ENCODE measurements at places on chromosomes 4 and X. TPM values are rescaled to one million over a fixed set of nuclear protein-coding genes. Genes with fewer than 3 reads are reported as not detected.

TGIF2LX gene
- not detected for polyA plus RNA-seq

DNA sequence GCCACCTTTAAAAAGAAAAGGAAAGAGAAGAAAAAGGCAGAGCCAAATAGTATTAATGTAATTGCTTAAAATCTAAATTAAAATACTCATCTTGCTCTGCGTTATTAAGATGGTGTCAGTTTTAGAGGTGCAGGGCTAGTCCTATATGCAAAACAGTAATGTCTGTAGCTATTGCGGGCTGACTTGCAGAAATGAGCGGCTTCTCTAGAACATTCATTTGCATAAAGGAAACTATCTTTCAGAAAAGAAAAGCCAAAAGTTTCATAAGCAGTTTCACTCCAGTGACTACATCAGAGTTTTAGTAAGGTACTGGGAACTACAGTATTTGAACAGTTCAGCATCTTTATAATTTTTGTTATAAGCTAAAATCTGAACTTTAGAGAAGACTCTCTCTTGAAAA lies 6.0 kb downstream of the SMAD1 start:
- DNase-seq, result peak; percentile 71

DNA sequence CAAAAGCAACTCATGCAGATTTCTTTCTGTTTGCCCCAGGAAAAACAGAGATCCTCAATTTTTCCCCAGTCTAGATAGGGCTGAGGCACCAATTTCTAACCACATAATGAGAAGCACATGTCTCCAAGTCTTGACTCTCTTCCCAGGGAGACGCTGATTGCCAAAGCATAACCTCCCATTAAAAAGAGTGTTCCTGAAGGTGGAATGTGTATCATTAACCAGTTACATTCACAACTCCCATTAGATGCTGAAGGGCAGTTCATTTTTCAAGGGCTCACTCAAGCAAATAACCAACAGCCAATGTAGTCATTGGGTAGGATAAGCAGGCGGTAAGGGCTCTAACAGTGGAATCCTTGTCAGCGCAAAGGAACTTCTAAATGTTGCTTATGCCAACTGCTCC lies 27.5 kb downstream of the TMEM47 start:
- DNase-seq, result no peak

HTN3 gene
- not detected for polyA plus RNA-seq

DNA sequence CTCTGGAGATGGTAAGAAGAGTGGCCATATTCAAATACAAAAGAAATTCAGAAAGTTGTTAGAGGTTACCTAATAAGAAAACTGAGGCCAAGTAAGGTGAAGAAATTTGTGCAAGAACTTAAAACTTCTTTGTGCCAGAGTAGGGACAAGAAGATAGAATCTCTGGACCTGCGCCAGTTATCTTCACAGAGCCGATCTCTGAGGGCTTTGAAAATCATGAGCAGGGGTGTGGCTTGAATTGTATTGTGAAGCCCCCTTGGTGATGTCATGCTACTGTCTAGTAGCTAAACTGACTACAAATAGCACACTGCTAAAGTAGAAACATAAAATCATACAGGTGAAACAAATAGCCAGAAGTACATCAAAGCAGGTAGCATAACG lies 184.6 kb downstream of the UGT8 start:
- DNase-seq, result no peak

DNA sequence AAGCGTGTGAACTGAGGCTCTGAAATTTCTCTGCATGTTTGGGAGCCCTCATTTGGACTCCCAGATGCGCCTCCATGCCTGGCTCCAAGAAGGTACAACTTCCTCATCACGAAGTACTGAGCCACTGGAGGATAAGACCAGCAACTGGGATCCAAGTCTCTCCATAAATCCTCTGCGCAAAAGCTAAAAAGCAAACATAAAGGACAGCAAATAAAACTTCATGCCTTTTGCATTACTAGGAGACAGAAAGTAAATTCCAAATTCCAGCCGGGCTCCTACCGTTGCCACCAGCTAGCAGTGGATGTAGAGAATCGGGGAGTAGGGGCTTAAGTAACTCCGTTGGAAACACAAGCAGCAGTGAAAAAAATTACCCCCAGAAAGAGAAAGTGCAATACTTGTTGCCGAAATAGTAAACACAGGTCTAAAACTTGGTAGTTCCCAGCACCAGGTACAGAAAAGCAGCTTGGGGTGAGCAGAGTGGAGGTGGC lies 477.1 kb upstream of the TENM3 start:
- no peak for DNase-seq

DNA sequence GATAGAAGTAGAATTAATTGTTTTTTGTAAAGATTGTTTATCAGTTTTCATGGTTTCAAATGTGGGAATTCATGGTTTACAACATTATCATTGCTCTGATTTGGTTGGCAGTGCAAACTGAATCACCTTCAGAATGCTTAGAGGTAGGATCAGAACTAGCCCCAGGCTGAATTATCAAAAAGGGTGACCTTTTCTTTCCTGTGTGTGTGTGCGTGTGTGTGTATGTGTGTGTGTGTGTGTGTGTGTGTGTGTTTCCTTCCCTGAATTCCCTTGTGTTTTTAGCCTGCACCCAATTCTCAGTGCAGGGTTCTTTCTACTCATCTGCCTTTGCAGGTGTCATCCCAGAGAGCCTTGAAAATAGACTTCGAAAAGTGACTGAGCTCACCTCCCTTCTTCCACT lies 125.0 kb downstream of the BMPR1B start:
- DNase-seq, result no peak

KCNIP4 gene
- polyA plus RNA-seq, result 0.11 TPM

- DNase-seq, result no peak
These were observed 5.6 kb upstream of the JAKMIP1 start for GRCh38 chr4:6205973-6206372.

DNA sequence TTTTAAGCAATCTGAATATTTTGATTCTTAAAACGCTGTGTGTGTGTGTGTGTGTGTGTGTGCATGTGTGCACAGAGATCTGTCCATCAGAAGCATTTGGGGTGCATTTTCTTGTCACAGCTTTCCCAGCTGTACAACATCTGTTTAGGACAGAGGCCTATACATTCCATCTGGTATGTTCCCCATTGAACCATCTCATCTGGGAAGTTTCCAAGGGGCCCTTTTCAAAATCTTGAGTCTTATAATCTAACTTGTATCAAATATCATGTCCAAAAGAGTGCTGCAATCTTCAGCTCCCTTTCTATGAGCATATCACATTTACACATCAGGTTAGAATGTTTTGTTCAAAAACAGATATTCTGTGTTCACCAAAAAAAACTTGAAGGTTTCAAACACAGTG lies 16.5 kb upstream of the MID1 start:
- DNase-seq, result no peak

UCHL1 gene
- polyA plus RNA-seq, result 169 TPM

TMEM35A gene
- not detected for polyA plus RNA-seq

NLGN3 gene
- 0.42 TPM for polyA plus RNA-seq

- no peak for DNase-seq
These were observed 224.4 kb downstream of the LDB2 start for GRCh38 chr4:16674082-16674481.

DNA sequence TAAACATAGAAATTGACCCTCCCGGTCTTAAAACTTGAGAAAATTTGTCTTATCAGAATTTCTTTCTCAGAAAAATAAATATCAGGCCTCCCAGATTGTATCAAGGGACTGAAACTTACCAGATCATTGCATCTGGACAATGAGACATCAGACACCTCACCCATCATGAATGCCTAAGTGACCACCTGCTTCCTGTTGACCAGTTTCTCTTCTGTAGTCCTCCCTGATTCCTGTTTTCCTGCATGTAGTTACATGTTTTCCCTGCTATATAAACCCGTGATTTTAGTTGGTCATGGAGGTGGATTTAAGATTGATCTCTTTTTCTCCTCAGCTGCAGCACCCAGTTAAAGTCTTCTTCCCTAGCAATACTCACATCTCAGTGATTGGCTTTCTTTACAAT lies 548.1 kb downstream of the PPP4R3C start:
- no peak for DNase-seq

- no peak for DNase-seq
These were observed 30.6 kb downstream of the PCDH19 start for GRCh38 chrX:100379388-100379986.

DNA sequence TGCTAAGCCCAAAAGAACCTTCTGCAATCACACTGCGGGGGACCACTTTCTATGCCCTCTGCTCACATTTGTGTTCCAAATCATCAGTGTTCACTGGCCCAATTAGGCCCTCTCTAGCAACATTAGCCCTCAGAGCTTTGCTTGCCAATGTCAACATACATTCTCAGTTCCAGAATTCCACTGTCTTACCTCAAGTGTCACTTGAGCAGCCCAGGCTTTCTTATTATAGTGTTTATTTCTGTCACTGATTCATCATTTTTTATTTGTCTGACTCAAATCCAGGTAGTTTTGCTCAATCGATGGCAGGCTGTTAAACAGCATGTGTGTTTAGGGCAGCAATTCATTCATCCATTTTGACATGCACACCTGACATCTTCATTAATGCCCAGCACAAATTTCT lies 291.2 kb downstream of the TEX13A start:
- no peak for DNase-seq

USP17L22 gene
- not detected for polyA plus RNA-seq

NPNT gene
- 70.5 TPM for polyA plus RNA-seq

DNA sequence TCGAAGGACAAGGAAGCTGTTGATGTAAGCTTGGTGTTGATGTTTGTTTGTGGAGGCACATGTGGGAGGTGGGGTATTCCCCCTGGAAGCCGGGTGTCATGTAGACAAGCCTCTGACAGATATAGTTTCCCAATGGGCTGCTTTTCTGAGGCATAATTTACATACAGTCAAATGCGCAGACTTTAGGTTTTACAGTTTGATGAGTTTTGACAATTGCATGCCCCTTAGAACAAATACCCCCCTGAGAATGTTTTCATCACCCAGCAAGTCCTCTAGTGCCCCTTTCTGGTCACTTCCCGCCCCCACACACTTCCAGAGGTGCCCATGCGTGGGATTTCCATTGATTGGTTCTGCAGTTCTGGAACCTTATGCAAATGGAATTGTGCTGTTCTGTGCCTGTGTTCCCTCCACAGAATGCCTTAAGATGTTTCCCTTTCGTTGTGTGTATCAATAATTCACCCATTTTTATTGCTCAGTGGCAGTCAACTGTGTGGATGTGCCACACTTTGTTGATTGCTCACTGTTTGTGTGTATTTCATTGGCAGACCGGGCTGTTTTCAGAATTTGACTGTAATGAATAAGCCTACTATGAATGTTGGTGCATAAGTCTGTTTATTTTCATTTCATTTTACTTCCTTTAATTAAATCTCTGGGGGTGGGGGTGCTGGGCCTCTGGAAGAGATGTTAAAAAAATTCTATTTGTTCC lies 8.5 kb downstream of the EVC start:
- no peak for DNase-seq

- no peak for DNase-seq
These were observed 13.8 kb downstream of the MGARP start for GRCh38 chr4:139266208-139266582.

- DNase-seq, result no peak
These were observed 570.4 kb downstream of the PRR32 start for GRCh38 chrX:127389900-127390299.

EPHA5 gene
- not detected for polyA plus RNA-seq

HTR2C gene
- polyA plus RNA-seq, result not detected

DNA sequence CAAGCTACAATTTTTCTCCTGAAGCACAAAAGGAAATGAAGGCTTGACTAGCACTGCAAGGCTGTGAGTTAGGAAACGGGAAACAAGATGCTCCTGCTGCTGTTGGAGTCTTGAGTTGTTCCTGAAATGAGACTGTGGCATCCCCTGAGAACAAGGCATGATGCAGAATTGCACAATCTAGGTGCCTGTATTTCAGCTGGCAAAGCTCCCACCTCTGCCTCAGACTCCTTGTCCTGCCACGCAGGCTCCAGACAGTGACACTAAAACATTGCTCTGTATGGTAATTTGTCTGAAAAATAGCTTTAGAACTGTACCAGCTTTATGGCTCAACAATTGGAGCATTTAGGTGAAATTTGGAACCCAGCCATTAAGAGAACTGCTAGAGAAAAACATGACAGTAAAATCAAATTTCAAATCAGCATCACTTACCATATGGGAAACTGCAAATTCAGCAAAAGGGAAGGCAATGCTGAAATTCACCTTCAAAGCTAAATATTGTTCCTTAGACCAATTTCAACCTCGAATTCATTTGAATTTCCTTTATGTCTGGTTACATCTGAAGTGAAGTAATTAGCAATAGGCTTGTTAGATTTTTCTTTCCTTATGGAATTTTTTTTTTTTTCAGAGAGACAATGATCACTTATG lies 103.4 kb downstream of the MFAP3L start:
- DNase-seq, result no peak

NAP1L5 gene
- 3.9 TPM for polyA plus RNA-seq

- no peak for DNase-seq
These were observed 96.5 kb downstream of the FRMPD4 start for GRCh38 chrX:12234534-12235329.
